Left renal cortex interstitium (tissue), 4 donors: ENCODE measurements at places on chromosomes 16 and 17. TPM values are rescaled to one million over a fixed set of nuclear protein-coding genes. Genes with fewer than 3 reads are reported as not detected.

USP10 gene
- 115 TPM for polyA plus RNA-seq

LDHD gene
- polyA plus RNA-seq, result 7.1 TPM

CCDC200 gene
- polyA plus RNA-seq, result 6.6 TPM

PALB2 gene
- 22.3 TPM for polyA plus RNA-seq

ERN2 gene
- polyA plus RNA-seq, result 0.97 TPM

CAPNS2 gene
- 0.21 TPM for polyA plus RNA-seq

SOST gene
- 54.4 TPM for polyA plus RNA-seq

ANKS4B gene
- polyA plus RNA-seq, result 3.2 TPM

DNA sequence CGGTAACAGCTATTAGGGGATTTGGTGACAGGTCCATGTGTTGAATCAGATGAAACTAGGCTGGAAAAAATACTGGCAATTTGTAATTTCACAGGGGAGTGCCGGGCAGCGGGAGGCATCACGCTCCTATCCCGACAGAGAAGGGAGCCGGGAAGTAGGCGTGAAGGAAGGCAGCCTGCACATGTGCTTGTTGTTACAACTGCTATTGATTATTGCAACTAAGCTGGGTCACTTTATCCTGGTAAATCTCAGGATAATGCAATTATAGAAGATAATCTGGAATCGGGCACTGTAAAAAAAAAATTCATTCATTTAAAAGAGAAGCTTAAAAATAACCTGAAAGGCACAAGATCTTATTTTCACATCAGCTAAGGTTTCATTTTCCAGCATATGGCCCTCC lies 180.6 kb downstream of the FOXL1 start:
- no peak for DNase-seq

DNA sequence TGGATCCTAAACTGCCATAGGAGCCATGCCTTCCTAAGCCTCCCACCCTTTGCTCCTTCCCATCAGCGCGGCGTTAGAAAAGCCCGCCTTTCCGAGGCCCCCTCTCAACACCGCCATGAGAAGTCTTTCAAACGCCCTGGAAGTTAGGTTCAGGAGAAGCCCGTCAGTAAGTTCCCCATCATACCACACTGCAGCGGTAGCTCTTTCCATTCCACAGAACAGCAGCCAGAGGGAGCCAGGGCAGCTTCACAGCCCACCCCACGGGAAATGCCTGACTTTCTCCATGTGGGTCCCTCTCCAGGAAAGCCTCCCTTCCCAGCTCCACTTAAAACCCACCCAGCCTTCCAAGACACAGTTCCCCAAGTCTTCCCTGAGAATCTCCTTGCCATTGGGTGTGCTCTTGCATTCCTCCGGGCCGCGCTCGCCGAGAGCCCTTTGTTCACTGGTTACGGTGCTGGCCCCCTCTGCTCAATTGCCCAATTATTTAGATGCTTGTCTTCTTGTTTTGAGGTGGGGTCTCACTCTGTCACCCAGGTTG lies 28.7 kb downstream of the KIAA0513 start:
- DNase-seq, result no peak

- no peak for DNase-seq
Observed at GRCh38 chr17:37062021-37062420, 113.3 kb downstream of the AATF start.

- no peak for DNase-seq
Observed at GRCh38 chr16:84088695-84089395, 27.9 kb downstream of the MBTPS1 start.
